Aorta (tissue), 5 donors: ENCODE measurements at places on chromosomes 7 and 10.

- DNase-seq, result no peak
Observed at GRCh38 chr10:119197921-119198320, 9.4 kb upstream of the GRK5 start.

DNA sequence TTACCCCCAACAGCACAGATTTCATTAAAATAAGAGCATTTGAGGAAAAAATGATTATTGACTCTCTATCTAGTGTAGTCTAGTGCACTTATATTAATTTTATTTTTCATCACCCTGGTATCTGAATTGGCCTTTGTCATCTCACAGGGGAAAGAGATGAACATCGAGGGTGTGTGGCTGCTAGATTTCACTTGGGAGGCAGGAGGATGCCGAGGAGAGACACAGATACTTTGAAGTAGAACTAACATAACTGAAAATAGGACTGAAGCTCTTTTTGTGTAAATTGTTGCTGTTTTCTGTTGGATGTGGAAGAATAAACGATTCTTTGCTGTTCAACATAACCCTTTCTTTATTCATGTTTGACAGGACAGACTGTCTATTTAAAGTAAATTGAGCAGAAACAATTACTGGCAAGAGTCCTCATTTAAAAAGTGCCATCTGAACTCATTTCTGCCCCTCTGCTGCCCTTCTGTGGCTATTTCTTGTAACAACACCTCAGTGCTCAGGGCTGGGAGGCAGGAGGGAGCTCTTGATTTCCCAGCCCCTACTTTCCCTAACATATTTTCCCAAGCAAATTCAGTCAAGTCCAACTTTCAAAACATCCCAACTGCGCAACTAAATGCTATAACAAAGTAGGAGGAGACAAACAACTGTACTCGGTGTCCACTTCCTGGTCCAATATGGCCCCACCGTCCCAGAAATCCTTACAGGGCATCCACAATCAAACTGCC, 15.6 kb downstream of the LYZL1 start:
- no peak for DNase-seq

DNA sequence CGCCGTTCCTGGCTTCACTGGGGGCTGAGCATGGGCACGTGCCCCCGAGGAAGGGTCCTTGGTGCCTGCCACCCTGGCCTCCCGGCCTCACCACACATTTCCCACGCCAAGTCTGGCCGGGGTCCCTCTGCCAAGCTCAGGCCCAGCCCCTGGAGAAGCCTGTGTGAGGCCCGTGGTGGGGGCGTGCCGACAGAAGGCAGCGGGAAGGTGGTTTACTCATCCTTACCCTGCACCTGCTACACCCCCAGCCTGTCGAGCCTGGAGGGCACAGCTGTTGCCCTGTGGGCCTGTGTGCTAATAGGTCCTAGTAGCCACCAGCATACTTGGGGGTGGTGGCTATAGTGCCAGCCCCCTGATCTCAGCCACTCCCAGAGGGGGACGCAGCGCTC, 46.7 kb downstream of the NKX6-2 start:
- no peak for DNase-seq

- DNase-seq, result no peak
Observed at GRCh38 chr7:107779647-107780099, 23.4 kb downstream of the SLC26A3 start.

DNA sequence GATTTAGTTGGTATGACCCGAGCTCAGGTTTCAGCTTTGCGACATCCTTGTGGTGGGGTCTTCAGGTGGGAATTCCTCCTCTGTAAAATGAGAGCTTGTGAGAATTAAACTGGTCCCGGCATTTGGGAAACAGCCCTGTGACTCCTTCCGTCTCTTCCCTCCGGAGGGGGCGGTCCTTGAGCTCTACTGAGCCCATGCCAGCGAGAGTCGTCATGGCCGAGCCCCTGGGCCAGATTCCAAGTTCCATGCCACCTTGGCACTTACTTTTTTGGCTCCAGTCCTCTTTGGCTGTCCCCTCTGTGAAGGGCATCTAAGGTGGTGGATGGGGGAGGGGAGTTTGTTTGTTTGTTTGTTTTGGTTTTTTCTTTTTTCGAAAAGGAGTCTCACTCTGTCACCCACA, 47.6 kb downstream of the GTF2IRD1 start:
- no peak for DNase-seq
